ENCODE measurements at places on chromosomes 6 and 20. TPM values are rescaled to one million over a fixed set of nuclear protein-coding genes. Genes with fewer than 3 reads are reported as not detected.

GRCh38 chr6:84967389-84967788 lies 203.0 kb upstream of the TBX18 start:
- DNase-seq = peak; percentile 9

DNA sequence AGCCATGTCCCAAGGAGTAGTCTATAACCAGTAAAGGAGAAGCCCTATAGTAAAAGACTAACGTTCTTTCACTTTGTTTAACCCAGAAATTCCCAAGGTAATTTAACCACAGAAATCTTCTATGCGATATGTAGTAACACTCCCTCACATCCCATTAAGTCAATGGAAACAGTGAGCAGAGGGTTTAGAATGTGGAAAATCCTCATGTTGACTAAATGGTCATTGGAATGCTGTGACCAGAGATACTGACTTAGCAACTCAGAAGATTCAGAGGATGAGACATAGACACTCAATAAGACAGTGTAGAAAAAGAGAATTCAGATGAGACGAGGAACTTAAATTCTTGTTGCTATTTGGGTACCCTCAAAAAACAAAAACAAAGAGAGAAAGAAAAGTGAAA lies 562.2 kb upstream of the NOX3 start:
- DNase-seq = no peak

- no peak for DNase-seq
Observed at GRCh38 chr20:17721802-17722486, 22.2 kb downstream of the BANF2 start.

- DNase-seq = peak; percentile 81
Observed at GRCh38 chr6:28597217-28597835, 71.6 kb downstream of the GPX5 start.

DNA sequence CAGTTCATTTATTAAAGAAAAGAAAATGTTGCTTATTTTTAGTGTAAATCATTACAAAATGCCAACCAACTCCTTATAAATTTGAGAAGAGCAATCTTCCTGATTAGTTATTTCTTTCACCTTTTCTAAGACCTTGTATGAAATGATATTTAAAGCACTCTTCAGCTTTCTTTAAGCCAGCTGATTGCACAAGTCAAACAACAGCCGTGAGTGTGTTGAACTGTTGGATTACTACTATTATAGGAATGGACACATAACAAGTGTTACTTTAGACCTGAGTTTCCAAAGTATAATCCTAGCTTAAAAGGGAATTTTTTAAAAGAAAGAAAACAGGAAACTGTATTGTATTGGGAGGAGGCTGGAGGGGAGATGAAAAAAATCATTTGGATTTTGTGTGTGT lies 26.8 kb upstream of the GLP1R start:
- DNase-seq = no peak

GRCh38 chr6:15265787-15266186 lies 19.9 kb downstream of the JARID2 start:
- DNase-seq = no peak

RNF182 gene
- 1.6 TPM for total RNA-seq
